ENCODE measurements at places on chromosomes 12 and 14.

- DNase-seq, result peak; percentile 29
Observed at GRCh38 chr12:65525491-65526141, 247.1 kb downstream of the MSRB3 start.

GRCh38 chr12:93707836-93708235 lies 30.7 kb downstream of the CRADD start:
- peak; percentile 89 for DNase-seq

DNA sequence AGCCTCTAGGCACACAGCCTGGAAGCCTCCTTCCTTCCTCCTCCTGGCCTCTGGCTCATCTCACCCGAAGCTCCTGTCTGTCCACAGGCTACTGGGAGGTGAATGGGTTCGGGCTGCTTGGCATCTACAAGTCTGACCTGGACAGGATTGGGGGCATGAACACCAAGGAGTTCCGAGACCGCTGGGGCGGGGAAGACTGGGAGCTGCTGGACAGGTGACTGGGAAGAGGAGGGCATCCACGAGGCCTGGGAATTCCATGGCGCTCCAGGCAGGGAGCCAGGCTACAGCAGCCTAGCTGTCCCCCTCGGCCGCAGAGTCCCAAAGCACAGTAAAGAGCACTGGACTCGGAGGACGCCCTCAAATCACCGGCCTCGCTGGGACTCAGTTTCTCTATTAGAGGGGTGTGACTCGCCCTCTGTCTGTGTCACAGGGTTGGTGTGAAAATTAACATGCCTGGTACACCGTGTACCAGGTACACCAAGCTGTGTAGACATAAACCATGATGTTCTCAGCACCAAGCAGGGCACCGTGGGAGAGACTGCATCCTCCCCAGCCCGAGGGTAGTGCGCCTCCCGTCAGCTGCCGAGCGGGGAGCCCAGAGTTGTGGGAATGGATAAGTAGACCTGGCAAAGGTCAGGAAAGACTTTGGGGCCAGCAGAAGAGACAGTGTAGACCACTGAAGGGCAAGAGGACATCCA lies 99.6 kb downstream of the B4GALNT3 start:
- DNase-seq, result no peak

DNA sequence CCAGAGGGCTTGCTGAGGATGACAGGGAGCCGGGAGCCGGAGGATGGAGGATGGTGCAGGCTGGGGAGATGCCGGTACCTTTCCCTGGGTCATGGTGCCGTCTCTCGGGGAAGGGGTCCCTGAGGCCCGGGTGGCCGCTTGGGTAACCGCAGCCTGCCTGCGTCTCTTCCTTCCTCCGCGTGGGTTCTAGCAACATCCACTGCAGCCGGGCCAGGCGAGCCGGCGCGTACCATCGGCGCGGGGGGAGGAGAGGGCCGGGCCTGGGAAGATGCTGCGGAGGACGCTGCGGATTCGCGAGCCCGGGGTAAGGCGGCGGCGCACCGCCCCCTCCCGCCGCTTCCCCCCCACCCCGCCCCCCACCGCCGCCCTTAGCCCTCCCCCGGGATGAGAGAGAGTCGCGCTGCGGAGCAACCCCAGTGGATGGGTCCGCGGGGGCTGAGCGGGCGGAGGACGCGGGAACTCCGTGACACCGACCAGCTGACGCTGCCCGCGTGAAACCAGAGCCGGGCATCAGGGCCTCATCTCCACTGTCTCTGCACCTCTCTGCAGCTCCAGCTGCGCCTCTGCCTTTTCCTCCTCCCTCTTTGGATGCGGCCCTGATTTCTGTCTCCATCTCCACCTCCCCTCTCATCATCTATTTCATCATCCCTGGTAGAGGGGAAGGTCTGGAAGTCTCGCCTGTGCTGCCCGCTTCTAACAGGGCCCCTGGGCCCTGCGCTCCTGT lies at the start of gene FAIM2:
Gene FAIM2 (minus strand): TSS at position 201 of the 724 bp plus-strand sequence. CDS start 108 bp downstream, at position 93.
- DNase-seq, result no peak

DNA sequence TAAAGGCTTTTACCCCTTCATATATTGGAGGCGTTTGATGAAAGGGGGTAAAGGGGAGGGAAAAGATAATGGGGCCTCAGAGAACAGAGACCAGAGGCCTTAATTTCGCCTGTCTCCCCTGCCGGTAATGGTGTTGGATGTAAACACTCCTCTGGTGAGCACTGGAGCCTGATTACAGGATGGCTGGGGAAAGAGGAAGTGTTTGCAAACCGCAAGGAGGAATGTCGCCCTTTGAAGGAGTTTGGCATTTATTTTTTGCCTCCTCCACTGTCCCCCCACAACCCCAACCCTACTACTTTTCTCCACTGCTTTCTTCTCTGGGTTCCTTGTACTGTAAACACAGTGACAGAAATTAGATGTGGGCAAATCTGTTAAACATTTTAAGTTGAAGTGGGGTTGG lies 211.9 kb upstream of the TBX3 start:
- no peak for DNase-seq

GRCh38 chr12:15469356-15469755 lies 147.0 kb downstream of the PTPRO start:
- DNase-seq, result no peak

- DNase-seq, result peak; percentile 52
Observed at GRCh38 chr12:38689704-38690103, 215.7 kb downstream of the CPNE8 start.

- DNase-seq, result no peak
Observed at GRCh38 chr14:91229005-91229382, 15.5 kb downstream of the GPR68 start.

- DNase-seq, result no peak
Observed at GRCh38 chr12:24256684-24257083, 307.2 kb upstream of the SOX5 start.

- no peak for DNase-seq
Observed at GRCh38 chr12:30384976-30385375, 310.7 kb downstream of the IPO8 start.

DNA sequence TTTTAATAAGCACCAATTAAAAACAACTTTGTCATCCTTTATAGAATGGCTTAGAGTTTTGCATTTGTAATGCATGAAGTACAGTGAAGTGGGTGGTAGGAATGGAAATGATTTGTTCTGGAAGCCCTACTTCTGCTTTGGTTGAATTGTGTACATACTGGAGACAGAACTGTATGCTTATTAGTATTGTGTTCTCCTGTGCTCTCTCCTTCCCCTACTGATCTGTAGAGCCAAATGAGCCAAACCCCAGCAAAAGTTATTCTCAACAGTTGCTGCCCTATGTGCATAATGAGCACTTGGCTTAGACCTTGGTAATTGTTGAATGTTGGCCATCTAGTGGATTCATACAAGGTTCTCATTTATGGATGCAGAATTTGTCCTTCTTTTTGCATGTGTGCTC lies 916.1 kb downstream of the GALC start:
- no peak for DNase-seq

GRCh38 chr12:45433441-45433868 lies 217.6 kb downstream of the ANO6 start:
- no peak for DNase-seq

- no peak for DNase-seq
Observed at GRCh38 chr12:126819554-126819953, 1447.4 kb upstream of the TMEM132C start.

DNA sequence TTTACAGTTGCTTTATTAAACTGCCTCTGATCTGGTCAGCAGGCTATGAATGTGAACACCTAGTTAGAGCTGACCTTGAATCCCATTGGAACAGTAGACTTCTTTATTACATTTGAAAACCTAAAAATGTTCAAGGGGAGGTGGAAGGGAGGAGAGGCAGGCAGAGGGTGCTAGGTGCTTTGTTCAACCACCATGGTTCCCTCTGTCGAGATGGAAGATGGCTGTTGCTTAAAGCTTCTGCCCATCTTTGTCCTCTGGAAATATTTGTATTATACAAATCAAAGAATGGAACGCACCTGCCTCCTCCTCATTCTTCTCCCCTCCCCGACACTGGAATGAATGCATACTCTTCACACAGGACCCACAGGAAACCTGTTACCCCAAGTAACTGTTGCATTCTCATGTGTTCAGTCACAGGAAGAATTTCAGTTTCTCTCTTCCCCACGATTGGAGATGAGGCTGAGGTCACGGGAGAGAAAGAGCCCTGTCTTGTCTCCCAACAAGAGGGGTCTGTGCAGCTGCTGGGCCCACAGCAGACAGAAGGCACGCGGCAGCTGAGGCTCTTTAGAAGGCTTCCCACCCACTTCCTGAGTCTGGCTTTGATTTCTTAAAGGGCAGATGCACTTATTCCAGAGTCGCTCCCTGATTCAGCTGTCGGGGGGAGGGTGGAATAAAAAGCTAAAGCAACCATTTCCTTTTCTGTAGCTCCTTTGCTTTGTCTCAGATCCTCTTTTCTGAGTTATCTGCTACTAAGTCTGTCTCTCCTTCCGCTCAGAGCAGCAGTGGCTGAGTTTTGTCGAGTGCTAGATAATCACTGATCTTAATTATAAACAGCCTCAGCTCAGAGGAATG lies 217.9 kb upstream of the BTG1 start:
- DNase-seq, result no peak

DNA sequence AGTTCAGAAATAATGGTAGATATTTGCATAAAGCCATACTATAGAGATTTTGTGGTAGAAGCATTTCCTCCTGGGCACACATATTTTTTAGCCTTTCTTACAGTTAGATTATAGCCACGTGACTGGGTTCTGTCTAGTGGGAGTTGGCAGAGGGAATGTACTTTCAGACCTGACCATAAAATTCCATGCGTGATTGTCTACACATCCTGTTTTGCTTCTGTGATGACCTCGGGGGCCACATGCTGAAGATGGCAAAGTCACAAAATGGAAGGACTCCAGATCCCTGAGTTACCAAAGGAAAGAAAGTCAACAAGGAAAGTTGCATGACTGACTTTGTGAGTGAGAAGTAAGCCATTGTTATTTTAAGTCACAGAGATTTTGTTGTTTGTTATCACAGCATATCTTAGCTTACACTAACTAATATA lies 14.6 kb upstream of the MIA2 start:
- DNase-seq, result peak; percentile 76

- DNase-seq, result no peak
Observed at GRCh38 chr14:102731871-102732800, 45.1 kb upstream of the TRAF3 start.

DNA sequence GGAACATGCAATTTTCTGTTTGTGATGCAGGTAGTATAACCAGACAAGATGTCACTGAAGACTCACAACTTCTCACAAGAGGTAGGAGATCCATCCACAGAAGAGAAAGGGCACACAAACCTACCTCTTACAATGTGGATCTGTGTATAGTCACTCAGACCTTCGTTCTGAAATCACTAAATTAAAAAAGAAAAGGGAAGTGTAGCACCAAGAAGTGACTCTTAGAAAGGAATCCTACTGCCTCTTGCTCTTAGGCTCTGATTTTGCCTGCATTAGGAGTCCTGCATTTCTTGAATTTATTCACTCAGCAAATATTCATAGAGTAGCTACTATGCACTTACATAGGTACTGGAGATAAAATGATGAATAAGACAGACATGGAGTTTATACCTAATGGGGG lies 347.6 kb downstream of the BMP4 start:
- DNase-seq, result no peak

- DNase-seq, result peak; percentile 35
Observed at GRCh38 chr14:76985540-76986230, 42.8 kb downstream of the IRF2BPL start.

GRCh38 chr12:74051848-74052247 lies 485.8 kb upstream of the ATXN7L3B start:
- no peak for DNase-seq

DNA sequence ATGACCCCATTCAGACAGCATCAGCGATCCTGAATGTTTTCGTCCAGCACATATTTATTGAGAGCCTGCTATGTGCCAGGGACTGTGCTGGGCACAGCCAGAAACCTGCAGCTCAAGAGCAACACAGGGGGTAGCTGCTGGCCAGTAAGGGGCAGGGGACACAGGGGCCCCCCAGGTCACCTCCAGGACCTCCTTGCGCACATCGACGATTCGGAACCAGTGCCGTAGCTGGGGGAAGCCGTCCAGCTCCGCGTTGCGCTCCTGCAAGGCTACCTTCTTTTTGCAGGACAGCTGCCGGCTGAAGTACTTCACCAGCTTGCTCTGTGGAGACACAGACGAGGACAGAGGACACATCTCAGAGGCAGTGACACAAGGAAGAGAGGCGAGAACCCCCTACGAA lies 108.7 kb downstream of the KSR2 start:
- DNase-seq, result no peak

- DNase-seq, result no peak
Observed at GRCh38 chr12:12240662-12241340, 26.0 kb downstream of the LRP6 start.

DNA sequence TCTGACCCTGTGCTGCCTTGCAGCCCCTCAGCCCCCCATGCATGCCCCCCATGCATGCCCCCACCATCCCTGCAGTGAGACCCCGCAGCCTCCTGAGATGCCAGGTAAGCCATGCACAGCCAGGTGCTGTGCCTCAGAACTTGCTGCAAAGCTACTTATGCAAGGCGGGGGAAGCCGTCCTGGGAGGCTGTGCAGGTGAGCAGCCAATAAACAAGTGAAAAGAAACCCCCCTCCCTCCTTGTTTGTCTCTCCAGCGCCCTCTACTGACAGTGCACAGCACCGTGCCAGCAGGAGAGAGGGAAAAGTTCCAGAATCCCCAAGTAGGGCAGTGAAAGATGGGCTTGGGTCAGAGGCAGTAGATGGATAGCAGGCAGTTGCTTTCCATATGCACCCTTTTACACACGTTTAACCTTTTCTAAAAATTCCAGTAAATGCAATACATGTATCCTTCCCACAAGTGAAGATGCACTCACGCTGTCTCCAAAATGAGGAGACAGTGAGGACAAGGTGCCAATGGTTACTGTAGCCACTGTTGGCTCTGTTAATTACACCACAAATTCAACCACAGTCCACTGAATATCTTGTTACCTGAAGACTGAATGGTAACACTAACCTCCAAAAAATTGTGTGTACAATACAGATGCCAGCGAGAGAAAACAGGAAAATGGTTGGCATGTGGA lies 18.0 kb downstream of the TNFAIP2 start:
- DNase-seq, result peak; percentile 28

- DNase-seq, result no peak
Observed at GRCh38 chr12:82514880-82515279, 156.6 kb downstream of the METTL25 start.

DNA sequence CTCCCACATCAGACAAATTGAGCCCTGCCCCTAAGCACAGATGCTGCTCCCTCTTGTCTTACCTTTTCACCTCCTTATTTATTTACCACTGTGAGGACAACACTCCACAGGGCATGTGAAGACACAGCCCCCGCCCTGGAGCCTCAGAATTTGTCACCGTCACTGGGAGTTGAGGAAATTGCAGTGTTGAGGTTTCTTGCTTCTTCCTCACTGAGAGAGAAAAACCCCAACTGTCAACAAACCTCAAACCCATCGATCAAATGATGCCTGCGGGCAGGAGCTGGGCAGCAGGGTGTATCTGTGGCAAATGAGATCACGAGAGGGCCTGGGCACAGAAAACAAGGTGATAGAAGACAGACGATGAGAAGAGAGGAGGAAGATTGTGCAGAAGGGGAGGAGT lies 30.5 kb upstream of the PLEKHG3 start:
- peak; percentile 89 for DNase-seq

GRCh38 chr12:108237272-108237671 lies 101.8 kb downstream of the CMKLR1 start:
- DNase-seq, result no peak

Measured in NCI-H226 (cell line).